ENCODE measurements at places on chromosomes 16 and 17. TPM values are rescaled to one million over a fixed set of nuclear protein-coding genes. Genes with fewer than 3 reads are reported as not detected.

GRCh38 chr16:83967838-83968305, at the start of gene NECAB2:
TSS of gene NECAB2 (plus strand) at chr16:83968244. CDS start at chr16:83968649, 405 bp downstream.
- no peak within 1 kb of the TSS for H3K27ac ChIP-seq
- peak; percentile 59 for DNase-seq
- H3K4me1 ChIP-seq = peaks cover 8% of the 10 kb centered on the region
- H3K27me3 ChIP-seq = peaks cover 21% of the 10 kb centered on the region

DNA sequence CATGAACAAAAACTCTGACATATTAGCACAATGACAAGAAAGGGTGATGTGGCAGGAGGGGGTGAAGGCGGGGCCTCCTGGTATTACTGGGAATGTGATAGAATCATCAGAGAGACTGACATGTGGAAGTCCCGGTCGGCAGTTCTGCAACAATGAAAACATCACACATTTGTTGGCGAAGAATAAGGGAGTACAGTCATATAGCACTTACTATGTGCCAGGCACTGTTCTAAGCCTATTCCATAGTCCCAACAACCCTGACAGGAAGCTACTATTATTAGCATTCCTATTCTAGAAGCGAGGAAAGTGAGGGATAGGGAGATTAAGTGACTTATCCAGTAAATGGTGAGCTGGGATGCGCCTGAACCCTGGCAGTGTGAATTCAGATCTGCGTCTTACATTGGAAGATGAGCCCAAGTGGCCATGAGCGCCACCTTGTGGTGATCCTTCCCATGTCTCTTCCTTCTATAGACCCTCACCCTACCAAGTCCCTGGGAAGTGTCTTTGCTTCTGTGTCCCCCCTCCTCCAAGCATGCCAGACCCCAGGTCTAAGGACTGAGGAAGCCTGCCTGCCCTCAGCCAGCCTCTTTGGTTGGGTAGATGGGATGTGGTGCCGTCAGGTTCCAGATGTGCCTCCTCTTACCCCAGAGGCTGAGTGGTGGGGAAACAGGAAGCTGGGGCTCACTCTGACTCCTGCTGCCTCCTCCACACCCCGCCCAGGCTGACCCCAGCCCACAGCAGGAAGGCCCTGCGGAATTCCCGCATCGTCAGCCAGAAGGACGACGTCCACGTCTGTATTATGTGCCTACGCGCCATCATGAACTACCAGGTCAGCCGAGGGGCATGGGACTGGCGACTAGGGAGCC, 14.0 kb downstream of the FMNL1 start:
- H3K4me1 ChIP-seq = peaks cover 12% of the 10 kb centered on the region
- H3K4me3 ChIP-seq = no peak overlapping the region
- H3K36me3 ChIP-seq = peaks cover 9% of the 10 kb centered on the region
- H3K27ac ChIP-seq = no peak overlapping the region

GRCh38 chr16:23397464-23397863, 55.5 kb downstream of the COG7 start:
- no peak for DNase-seq
- H3K27me3 ChIP-seq = no peaks in the 10 kb centered on the region
- peaks cover 83% of the 10 kb centered on the region for H3K36me3 ChIP-seq

- no peak overlapping the region for H3K27ac ChIP-seq
- H3K36me3 ChIP-seq = no peaks in the 10 kb centered on the region
- H3K27me3 ChIP-seq = no peaks in the 10 kb centered on the region
- no peak for DNase-seq
Measured at GRCh38 chr17:71709946-71710345, 410.9 kb upstream of the SOX9 start.

KRT32 gene
- 0.40 TPM for total RNA-seq

DNA sequence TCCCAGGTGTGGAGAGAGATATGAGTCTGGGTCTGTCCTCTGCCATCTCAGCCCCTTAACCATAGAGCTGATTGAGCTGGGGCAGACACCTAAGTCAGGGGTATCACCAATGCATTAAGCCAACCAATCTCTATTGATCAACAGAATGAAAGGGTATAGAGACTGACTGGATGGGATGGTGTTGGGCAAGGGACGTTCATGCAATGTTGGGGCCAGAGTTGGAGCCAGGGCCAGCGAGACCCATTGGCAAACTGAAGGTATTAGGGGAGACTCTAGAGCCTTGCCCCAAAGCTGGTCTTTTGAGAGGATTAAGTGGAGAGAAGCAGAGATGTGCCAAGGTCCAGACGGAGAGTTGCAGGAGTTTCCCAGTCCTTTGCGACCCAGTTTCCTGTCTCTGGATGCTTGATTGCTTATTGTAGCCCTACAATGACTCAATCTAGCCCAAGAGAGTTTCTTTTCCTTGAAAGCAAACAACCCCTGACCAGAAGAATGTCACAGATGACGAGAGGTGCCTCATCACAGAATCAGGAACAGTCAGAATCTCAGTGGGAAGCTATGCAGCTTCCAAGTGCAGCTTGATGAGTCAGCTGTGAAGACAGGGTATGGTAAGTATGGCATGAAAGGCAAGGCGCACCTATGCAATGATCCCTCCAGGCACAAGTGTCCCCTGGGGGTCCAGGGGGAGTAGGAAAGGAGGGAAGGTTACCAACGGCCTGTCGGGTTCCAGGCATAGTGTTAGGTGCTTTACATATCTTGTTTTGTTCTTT, 137.2 kb downstream of the UTP18 start:
- H3K27me3 ChIP-seq = peaks cover 2% of the 10 kb centered on the region
- H3K4me3 ChIP-seq = no peak overlapping the region
- no peaks in the 10 kb centered on the region for H3K4me1 ChIP-seq
- no peak for DNase-seq

DNA sequence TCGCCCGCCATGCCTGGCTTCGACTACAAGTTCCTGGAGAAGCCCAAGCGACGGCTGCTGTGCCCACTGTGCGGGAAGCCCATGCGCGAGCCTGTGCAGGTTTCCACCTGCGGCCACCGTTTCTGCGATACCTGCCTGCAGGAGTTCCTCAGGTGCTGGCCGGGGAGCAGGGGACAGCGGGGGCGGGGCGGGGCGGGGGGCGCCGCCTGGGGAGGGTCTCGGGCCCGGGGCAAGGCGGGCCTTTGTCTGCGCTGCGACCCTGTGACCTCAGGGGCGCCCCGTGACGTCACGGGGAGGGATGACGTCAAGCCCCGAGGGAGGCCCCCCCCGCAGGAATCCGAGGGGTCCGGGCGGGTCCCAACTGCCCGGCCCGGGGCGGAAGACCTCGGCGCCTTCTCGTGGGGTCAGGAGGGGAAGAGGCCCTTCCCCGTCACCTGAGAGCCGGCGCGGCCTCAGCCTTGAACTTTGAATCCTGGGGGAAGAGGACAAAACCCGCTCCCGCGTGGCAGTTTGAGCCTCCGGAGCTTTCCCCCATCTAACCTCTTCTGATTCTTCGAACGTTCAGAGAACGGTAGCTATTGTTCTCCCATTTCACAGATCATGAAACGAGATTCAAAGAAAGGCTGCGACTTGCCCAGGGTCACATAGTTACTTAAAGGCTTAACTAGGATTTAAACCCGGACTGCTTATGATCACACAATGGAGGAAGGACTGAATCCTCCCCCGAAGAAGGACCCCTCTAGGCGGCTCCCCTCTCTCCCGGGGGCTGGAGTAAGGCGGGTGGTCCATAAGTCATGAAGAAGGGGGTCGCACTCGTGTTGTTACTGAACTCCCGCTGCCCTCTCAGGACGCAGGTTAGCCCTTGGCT, 527 bp downstream of the TRAF4 start:
- H3K27ac ChIP-seq = peak overlapping the region; percentile 95
- no peaks in the 10 kb centered on the region for H3K27me3 ChIP-seq
- H3K36me3 ChIP-seq = peaks cover 19% of the 10 kb centered on the region
- H3K4me1 ChIP-seq = peaks cover 76% of the 10 kb centered on the region

NAGS gene
- total RNA-seq = 0.76 TPM

CIBAR2 gene
- not detected for total RNA-seq

SLFN14 gene
- total RNA-seq = not detected

DNA sequence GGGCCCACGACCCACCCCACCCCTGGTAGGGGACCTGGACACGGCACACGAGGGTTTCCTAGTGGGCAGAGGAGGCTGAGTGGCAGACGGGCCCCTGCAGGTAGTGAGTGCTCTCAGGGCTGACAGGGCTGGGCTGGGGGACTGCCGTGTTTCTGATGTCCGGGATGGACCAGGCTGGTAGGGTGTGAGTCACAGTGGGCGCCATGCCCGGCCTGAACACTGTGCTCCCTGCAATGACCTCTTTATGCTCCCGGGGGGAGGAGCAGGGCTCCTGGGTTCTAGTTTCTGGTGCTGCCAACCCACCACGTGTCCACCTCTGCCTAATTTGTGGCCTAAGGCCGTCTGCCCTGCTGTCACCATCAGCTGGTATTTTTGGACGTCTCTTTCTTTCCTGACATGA, 26.3 kb downstream of the ARHGAP23 start:
- peak overlapping the region; percentile 73 for H3K27ac ChIP-seq
- peaks cover 17% of the 10 kb centered on the region for H3K36me3 ChIP-seq
- H3K4me3 ChIP-seq = peak overlapping the region; percentile 60
- H3K27me3 ChIP-seq = no peaks in the 10 kb centered on the region

- DNase-seq = no peak
- no peaks in the 10 kb centered on the region for H3K27me3 ChIP-seq
- no peaks in the 10 kb centered on the region for H3K4me1 ChIP-seq
- H3K4me3 ChIP-seq = no peak overlapping the region
- H3K36me3 ChIP-seq = peaks cover 54% of the 10 kb centered on the region
Measured at GRCh38 chr16:68823401-68824135, 19.8 kb upstream of the TANGO6 start.

- DNase-seq = no peak
- peaks cover 24% of the 10 kb centered on the region for H3K4me1 ChIP-seq
Measured at GRCh38 chr16:25063865-25064264, 47.7 kb upstream of the LCMT1 start.

GRCh38 chr16:17252701-17253100, 218.1 kb downstream of the XYLT1 start:
- DNase-seq = no peak
- H3K27ac ChIP-seq = no peak overlapping the region
- no peaks in the 10 kb centered on the region for H3K27me3 ChIP-seq
- no peaks in the 10 kb centered on the region for H3K36me3 ChIP-seq

CCL4 gene
- total RNA-seq = not detected

DNA sequence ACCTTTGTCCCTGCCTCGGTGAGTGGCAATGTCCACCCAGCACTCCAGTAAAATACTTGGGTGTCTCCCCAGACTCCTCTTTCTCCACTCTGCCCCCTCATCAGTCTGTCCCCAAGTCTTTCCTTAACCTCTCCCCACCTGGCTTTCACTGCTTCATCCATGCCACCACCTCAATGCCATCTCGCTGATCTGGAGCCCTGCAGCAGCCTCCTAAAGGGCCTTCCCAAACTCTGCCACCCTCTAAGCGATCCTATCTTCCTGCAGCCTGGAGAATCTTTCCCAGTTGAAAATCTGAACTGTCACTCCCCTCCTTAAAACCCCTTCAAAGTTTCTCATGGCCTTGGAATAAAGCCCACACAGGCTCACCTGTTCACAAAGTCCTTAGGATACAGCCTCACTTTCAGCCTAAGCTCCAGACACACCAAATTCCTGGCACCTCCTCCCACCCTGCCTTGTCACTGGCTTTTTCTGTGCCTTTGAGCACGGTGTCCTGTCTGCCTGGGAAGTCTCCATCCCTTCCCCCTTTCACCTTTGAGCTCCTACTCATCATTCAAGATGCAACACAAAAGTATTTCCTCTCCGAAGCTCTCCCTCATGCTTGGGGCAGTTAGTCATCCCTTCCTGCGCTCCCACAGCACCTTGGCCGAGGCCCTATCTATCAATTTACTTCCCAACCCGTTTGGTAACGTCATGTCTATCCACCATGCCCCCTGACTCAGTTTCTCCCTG, 2.8 kb downstream of the WNK4 start:
- H3K27ac ChIP-seq = no peak overlapping the region
- peaks cover 15% of the 10 kb centered on the region for H3K36me3 ChIP-seq
- peaks cover 78% of the 10 kb centered on the region for H3K27me3 ChIP-seq
- no peak for DNase-seq
- peaks cover 41% of the 10 kb centered on the region for H3K4me1 ChIP-seq

DNA sequence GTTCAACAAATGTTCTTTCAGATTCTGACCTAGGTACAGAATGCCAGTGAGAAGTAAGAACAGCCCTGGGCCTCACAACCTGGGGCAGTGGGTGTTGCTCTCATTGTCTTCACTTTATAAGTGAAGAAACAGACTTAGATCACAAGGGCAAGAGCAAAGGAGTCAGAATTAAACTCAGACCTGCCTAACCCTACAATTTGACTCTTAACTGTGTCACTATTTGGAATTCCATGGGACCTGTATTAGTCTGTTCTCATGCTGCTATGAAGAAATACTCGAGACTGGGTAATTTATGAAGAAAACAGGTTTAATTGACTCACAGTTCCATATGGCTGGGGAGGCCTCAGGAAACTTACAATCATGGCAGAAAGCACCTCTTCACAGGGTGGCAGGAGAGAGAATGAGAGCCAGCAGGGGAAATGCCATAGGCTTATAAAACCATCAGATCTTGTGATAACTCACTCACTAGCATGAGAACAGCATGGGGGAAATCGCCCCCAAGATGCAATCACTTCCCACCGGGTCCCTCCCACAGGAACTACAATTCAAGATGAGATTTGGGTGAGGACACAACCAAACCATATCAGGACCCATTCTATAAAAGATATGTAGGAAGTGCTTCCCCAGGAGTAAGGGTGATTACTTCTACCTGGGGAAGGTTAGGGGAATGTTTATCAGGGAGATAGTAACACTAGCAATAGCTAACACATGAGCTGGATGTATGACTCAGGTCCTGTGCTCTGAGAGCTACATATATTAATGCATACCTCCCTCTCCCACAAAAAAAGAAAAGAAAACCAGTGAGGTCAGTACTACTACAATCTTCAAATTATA, 270.1 kb downstream of the SOX9 start:
- no peak for DNase-seq
- H3K4me1 ChIP-seq = no peaks in the 10 kb centered on the region
- H3K27me3 ChIP-seq = no peaks in the 10 kb centered on the region
- no peak overlapping the region for H3K27ac ChIP-seq

- no peak overlapping the region for H3K4me3 ChIP-seq
- no peak for DNase-seq
- no peak overlapping the region for H3K27ac ChIP-seq
- peaks cover 34% of the 10 kb centered on the region for H3K36me3 ChIP-seq
- peaks cover 25% of the 10 kb centered on the region for H3K4me1 ChIP-seq
Measured at GRCh38 chr17:63423251-63423950, 22.7 kb downstream of the CYB561 start.

KCNH6 gene
- total RNA-seq = not detected

KIAA0753 gene
- total RNA-seq = 6.3 TPM

- no peak overlapping the region for H3K27ac ChIP-seq
- H3K27me3 ChIP-seq = no peaks in the 10 kb centered on the region
- H3K4me3 ChIP-seq = no peak overlapping the region
- no peak for DNase-seq
- H3K4me1 ChIP-seq = no peaks in the 10 kb centered on the region
- H3K36me3 ChIP-seq = no peaks in the 10 kb centered on the region
Measured at GRCh38 chr16:82580298-82580890, 46.4 kb upstream of the CDH13 start.

- no peaks in the 10 kb centered on the region for H3K27me3 ChIP-seq
- peak overlapping the region; percentile 45 for H3K27ac ChIP-seq
- H3K4me3 ChIP-seq = no peak overlapping the region
- DNase-seq = peak; percentile 21
- H3K36me3 ChIP-seq = no peaks in the 10 kb centered on the region
- H3K4me1 ChIP-seq = peaks cover 15% of the 10 kb centered on the region
Measured at GRCh38 chr16:67302076-67302475, 22.7 kb downstream of the PLEKHG4 start.

Data from suprapubic skin (tissue), 4 donors.